T-helper 17 cell (primary cell): ENCODE measurements at places on chromosomes 7 and 10. TPM values are rescaled to one million over a fixed set of nuclear protein-coding genes. Genes with fewer than 3 reads are reported as not detected.

The WEE2 gene
- total RNA-seq = not detected

The PPP1R17 gene
- total RNA-seq = not detected

The NUPR2 gene
- not detected for total RNA-seq

The COPS6 gene
- total RNA-seq = 64.7 TPM

The ADRB1 gene
- 0.10 TPM for total RNA-seq

The CDC123 gene
- total RNA-seq = 52.8 TPM

The RTKN2 gene
- 8.1 TPM for total RNA-seq

The EVX1 gene
- total RNA-seq = 0.21 TPM

The OPALIN gene
- not detected for total RNA-seq

The FAM25G gene
- total RNA-seq = not detected

The SAMD9L gene
- 17.7 TPM for total RNA-seq

The TPST1 gene
- total RNA-seq = 0.65 TPM

The FAM25C gene
- not detected for total RNA-seq

The ASAH2 gene
- total RNA-seq = 2.5 TPM

The CBLL1 gene
- 90.3 TPM for total RNA-seq

The GHITM gene
- 72.9 TPM for total RNA-seq

- DNase-seq = no peak
Measured at GRCh38 chr10:70915806-70916205, 27.4 kb upstream of the PCBD1 start.

DNA sequence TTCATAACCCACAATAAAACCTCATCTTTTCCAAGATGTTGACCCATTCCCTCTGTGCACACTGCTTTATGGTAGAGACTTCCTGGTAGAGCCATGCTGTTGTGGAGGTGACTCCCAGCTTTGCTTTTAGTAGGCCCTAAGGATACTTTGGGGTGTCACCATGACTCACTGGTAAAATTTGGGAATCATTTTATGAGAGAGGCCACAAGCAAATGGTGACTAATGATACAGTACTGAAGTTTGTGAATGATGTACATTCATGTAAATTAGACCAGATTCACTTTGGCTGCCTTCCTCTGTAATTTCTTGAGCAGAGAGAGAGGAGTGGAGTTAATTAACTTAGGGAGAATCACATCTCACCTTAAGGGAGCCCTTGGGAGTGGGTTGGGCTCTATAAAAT lies 686.5 kb downstream of the LRMDA start:
- DNase-seq = no peak

DNA sequence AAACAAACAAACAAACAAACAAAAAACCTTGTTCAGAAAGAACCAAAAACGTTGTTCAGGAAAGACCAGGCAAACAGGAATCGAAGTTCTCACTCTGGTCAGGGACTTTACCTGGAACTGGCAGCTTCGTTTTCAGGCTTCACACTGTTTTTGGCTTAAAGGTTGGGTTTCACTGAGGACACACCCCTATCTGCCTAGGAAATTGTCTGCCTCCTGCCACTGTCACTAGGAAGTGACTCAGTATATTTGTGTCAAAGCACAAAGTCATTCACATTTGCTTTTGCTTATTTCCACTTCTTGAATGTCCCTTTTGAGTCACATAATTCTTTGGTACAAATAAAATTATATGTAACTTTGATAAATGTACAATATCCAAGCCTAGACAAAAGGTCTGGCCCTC lies 37.9 kb downstream of the PNLIPRP3 start:
- no peak for DNase-seq

GRCh38 chr10:32413513-32413912 lies 32.4 kb upstream of the CCDC7 start:
- no peak for DNase-seq

DNA sequence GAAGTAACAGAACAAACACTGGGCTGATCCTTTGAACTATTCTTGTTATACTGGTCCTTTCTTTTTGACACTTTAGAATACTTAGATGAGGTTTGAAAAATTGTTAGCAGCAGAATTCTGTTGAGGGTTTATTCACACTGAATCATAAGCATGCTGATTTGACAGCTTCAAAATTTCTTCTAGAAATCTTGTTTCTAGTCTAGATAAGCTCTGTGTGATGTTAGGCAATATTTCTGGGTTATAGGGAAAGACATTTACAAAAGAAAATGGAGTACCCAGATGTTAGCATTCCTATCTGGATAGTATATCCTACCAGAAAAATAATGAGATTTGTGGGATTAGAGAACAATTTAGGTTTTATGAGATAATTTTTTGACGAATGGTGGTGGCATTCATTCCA lies 12.1 kb downstream of the CSTF2T start:
- DNase-seq = no peak

- DNase-seq = no peak
Measured at GRCh38 chr7:114141415-114141814, 222.6 kb upstream of the PPP1R3A start.

DNA sequence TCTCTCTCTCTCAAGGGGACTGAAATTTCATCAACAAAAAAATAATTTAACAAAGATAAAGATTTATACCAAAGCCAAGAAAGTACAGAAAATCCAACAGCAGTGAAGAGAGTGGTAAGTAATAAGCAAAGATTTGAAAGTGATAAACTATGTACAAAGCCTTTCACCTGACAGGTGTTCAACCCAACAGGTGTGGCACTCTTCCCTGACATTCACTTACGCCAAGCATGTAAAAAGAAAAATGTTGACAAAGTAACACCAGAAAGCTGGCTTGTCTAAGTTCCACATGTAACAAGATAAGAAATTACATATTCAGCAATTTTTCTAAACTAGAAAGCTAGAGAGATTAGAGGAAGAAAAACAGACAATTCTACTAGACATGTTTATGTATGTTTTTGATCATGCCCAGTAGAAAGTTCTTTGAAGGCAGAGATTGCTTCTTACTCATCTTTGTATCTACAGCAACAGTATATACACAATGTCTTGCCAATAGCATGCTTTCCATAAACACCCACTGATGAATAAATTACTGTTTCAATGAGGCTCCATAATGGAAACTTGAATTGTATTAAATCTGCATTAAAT lies 468.5 kb downstream of the PARD3 start:
- DNase-seq = no peak

DNA sequence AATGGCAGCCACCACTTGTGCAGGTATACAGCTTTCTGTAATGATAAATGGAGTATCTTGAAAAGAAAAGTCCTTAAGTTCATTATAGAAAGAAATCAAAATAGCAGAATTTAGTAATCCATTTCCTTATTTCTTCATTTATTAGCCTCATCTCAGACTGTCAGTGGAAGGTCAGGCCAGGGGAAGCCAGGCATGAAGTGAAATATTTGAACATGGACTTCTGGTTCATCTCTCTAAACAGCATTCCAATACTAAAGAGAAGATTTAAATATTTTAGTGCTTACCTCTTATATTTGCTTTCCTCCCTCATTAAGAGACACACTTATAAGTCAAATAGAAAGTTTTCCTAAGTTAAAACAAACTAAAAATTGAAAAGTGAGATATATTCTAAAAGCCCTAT lies 26.8 kb downstream of the TRDMT1 start:
- no peak for DNase-seq

GRCh38 chr10:115026056-115026745 lies 67.0 kb upstream of the ATRNL1 start:
- DNase-seq = no peak

DNA sequence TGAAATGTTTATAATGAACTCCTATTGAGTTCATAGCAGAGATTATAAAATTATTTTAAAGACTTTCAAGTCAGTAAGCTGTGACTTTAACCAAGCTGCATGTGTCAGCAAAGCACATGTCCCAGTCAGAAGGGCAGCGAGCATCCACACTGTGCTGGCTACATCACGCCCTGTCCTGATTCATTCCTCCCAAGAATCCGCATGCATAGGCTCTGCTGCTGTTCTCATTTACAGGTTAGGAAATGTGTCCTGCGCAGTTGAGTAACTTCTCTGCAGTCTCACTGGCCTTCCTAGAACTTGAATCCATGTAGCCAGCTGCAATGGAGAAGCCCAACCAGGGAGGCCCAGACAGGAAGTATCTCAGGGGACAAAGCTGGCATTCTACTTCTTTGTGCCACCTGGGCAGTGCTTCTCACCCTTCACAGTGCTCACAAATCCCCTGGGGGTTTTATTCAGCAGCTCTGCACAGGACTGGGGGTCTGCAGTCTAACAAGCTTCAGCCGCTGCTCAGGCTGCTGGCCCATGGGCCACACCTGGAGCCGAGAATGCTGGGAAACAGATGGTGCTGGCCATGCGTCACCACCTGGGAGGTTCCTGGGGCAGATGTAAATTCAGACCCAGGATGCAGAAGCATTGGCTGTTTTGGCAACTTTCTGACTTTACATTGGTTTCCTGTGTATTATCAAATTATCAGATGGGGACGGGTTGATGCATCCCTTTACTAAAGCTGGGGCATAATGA lies 192.8 kb upstream of the GDF10 start:
- DNase-seq = no peak

- DNase-seq = no peak
Measured at GRCh38 chr10:113326160-113327111, 226.4 kb upstream of the HABP2 start.

GRCh38 chr10:69049566-69049961 lies 38.3 kb upstream of the SRGN start:
- DNase-seq = no peak

DNA sequence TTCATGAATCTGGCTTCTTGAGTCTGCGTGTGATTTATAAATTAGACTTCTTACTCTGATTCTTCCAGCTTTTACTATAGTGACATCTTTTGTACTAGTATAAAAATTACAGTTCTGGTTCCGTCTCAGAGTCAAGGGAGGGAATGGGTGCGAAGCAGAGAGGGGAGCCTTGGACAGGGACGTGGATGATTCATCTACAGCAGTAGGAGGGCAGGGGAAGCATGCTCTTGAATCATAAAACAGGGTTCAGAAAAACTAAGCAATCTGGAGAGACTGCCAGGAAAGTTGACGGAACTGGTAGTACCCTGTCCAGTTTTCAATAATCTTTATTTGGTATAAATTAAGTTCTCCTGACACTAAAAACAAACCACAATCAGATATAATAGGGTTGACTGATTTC lies 58.1 kb downstream of the ITGA8 start:
- DNase-seq = no peak

DNA sequence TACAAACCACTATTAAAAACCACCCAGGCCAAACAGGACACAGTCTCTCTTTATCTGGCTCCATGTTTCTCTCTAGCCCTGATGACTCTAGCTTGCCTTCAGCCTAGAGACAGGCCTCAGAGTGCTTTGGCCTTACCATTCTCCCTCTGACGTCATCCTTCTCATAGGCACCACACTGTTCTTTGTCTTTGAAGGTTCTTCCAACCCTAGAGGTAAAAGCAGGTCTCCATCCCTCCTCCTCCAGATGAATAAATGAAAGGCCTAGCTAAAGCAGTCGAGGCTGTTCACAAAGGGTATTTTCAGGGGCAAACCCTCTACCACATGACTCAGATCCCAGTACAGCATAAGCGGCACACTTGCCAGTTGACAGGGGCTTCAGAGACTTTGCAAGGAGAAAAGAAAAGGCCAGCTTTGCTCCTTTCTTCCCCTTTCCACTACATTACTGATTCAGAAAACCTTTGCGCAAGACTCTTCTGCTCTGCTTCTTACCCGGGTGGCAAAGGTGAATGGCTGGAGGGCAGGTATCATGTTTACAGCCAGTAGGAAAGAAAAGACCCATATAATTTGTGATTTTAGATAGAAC lies 14.8 kb downstream of the NFE2L3 start:
- DNase-seq = no peak

DNA sequence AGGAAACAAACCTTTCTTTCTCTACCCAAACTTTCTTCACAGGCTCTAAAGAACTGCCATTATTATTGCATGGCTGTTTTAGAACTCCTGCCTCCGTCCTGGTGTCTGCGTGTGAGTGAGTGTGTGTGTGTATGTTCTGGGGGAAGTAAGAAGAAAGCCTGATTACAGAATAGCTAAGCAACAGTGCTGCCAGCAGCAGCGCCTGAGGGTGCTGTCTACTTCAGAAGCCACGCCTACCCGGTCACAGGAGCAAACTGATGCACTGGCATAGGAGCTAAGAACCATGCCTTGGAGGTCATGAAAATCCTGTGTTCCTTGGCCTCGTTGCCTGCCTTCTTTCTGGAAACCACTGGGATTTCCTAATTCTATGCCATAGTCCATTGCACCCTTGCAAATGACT lies 25.2 kb downstream of the LIPK start:
- DNase-seq = no peak

DNA sequence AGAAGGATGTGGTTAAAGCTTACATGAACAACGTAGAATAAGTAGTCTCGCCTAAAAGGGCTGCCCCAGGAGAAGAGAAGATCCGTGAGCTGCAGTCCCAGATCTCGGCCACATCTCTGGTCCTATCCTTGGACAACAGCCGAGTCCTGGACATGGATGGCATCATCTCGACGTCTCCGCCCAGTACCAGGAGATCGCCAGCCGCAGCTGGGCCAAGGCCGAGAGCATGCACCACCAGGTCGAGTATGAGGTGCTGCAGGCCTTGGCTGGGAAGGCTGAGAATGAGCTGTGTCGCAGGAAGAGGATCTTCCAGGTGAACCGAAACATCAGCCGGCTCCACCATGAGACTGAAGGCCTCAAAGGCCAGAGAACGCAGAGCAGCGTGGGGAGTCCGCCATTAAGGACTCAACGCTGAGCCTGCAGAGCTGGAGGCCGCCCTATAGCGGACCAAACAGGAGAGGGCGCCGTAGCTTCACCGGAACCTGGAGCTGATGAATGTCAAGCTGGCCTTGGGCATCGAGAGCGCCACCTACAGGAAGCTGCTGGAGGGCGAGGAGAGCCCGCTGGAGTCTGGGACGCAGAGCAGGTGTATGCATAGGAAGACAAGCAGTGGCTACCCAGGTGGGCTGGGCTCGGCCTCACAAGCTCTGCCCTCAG lies 22.2 kb downstream of the LIPK start:
- no peak for DNase-seq

GRCh38 chr7:23600236-23600635 lies 3.1 kb downstream of the CCDC126 start:
- DNase-seq = no peak

DNA sequence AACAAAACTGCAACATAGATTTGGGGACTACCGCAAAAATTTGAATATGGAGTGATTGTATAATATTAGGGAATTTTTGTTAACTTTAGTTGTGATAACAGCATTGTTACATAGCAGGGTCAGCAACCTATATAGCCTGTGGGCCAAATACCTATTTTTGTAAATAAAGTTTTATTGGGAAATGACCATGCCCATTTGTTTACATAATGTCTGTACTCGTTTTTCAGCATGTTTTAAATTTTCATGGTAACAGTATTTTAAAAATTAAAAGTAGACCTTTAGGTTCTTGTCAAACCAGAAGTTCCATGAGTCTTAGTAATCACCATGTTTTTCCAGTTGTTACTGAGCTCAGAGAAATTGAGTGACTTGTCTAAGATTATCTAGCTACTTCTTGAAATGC lies 4.7 kb downstream of the BCAP29 start:
- no peak for DNase-seq

- no peak for DNase-seq
Measured at GRCh38 chr7:33111614-33112013, 2.4 kb upstream of the RP9 start.

- no peak for DNase-seq
Measured at GRCh38 chr10:7560519-7560918, 106.2 kb downstream of the ITIH5 start.

DNA sequence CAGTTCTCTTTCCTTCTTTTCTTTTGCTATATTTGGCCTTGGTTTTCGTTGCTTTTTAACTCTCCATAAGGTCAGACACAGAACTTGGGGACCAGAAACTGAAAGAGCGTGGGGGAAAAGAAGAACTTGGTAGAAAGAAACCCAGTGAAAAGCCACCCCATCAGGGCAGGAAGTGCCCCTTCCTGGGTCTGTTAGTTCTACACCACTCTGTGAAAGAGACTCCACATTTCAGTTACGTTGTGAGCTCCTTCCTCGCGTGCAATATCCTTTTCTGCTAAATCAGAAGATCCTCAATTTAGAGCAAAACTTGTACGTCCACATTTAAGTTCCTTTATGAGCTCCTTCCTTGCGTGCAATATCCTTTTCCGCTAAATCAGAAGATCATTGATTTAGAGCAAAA lies 220.6 kb upstream of the FOXK1 start:
- DNase-seq = no peak
